NCI-H2029 (cell line): ENCODE measurements at places on chromosomes 3 and 15.

- no peak for DNase-seq
Measured at GRCh38 chr3:184399410-184399809, 19.6 kb downstream of the CHRD start.

DNA sequence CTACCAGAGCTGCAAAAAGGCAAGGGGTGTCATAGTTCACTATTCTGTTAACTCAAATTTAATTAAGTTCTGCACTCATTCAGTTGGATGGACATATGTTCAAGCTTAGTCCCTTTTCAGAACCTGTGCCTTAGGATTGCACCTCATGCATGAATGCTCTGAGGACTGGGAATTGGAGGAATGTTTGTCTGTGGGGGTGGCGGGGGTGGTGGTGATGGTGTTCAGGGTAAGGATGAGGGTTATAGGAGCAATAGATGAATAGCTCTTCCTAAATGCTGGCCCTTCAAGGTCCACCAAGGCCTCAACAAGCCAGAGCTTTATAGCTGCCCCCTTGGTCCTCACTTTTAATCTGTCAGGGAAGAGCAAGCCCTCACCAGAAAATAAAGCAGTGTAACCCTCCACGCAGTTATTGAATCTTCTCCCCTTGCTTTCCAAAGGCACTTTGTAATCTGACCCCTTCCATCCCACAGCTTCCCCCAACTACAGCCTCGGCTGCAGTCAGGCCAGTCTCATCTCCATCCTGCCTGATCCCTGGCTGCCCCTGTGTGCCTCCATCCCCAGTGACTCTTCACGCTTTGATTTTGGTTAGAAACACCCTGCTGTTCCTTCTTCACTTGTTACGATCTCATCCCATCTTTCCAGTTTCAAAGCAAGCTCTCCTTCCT, 221.6 kb upstream of the LMCD1 start:
- DNase-seq, result no peak

DNA sequence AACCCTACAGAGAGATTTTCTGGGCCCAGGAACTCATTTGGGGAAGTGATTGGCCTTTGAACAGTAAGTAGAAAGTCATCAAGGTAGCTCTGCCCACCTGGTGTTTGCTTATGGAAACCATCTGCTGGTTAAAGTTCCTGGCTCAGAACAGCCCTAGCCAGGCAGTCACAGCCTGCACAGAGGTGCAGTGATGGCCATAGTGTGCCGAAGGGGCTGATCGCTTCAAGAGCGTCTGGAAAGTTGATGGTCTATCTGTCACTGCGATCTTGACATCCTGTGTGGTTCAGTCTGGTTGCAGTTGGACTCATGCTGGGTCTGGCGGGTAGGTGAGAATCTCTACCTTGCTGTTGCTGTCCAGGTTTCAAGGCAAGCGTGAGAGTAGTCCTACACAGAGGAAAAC, 151.6 kb downstream of the SLCO3A1 start:
- peak; percentile 32 for DNase-seq

DNA sequence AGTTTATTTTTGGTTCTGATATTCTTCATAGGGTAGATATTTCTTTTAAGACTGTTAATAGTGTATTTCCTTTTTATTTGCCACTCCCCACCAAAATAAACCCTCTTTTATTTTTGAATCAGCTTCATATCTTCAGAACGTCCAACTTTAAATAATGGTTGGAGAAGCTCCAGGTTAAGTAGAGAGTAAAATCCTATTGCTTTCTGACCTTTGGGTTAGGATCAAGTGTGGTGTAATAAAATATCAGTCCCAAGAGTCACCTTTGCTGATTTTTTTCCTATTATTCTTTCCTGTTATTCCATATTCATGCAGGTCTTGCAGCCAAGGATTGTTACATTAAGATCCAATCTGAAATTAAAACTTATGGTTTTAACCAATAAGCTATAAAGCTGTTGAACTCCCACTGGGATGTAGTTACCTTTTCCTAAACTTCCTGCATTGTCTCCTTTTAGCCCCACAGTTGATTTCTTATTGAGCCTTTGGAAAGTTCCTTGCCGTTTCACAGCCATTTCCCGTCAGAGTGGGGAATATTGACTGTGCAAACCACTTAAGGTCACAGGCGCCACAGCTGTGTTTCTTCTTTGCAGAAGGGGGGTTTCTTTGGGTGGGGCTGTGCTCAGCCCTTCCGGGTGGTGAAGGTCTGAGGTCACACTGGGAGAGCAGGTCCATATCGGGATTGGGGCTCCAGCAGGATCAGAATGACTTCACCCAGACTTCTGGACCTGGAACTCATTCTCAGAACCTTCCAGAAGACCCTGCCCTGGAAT, 287.3 kb upstream of the CTDSPL start:
- DNase-seq, result peak; percentile 38

GRCh38 chr3:124281453-124282316, 289.8 kb upstream of the ROPN1 start:
- DNase-seq, result no peak

DNA sequence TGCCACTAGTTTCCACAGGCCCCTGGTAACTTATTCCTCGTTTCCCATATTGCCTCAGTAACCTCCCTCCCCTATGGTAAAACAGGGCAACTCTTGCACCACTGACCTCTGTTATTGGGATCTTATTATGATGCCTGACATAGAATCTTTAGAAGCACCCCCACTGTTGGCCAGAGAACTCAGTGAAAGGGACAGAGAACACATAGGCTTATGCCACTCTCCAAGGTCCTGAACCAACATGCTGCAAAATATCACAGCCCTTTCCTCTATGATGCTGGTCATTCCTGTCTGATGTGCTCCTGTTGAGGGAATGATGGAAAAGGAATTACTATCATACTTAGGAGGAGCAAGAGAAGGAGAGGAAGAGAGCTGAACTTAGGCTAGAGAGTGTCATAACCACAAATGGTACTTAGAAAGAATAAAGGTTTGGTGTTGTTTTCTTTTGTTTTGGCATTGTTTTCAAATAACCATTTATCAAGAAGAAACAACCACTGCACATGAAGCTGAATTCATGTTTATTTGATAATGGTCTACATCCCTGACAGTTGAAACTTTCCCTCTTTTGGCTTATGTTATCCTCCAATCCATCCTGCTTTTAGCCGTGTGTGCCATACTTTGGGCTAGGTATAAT, 330.2 kb downstream of the EPHB1 start:
- DNase-seq, result no peak

GRCh38 chr15:89665449-89666181, 10.3 kb upstream of the KIF7 start:
- no peak for DNase-seq

DNA sequence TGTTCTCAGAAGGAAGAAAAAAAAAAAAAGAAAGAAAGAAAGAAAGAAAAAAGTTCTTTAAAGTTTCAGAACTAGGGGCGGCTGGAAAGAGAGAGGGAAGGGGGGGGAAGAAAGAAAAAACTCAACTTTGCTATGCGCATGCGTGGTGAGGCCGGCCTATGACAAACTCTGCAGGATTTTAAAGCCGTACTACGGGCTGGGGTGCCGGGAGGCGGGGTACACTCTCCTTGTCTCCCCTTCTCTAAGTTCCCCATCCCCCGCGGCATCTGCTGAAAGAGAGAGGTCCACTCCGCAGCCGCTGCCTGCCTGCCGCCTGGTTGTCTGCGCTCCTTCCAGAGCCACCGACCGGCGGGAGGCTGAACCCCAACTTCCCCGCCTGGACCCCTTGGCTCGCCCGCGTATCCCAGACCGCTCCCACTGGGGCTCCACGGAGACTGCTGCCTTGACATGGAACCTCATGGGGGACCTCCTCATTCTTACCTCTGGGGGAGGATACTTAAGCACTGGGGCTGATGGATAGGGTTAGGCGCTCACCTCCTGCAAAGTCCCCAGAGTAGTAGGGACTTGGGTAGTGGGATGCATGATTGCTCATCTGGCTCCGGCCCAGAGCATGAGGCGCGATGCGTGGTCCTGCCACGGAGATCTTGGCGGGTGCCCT, 1.4 kb upstream of the WNT5A start:
- no peak for DNase-seq

DNA sequence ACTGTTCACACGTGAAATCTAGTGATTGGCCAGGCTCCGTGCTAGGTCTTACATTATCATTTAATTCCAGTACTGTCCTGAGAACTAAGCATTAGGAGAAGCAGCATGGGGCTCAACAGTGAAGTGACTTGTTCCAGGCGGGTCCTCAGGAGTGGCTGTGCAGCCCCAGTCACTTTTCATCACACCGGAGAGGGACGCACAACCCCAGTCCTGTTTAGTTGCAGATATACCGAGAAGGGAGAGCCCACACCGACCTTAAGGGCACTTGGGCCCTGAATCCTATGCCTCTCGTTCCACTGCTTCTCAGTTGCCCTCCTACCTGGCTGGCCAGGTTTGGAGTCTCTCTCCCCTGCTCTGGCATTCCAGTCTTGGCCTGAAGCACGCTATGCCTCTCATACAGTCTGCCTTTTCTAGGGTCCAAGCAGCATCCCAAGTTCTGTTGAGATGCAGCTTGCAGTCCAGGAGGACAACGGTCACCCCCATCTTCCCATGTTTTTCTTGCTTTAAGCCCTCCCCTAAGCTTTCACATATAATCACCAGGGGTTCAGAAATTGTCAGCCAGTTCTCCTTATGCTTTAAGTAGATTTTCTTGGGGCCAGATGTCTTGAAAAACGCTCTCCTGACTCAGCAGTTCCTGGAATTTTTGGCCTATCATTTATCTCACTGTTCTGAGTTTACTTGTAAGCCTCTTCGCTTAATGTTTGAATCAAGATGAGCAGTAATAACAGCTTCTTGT, 10.1 kb downstream of the FAM131A start:
- no peak for DNase-seq
